ENCODE measurements at places on chromosomes 13 and 19.

- peak; percentile 63 for DNase-seq
Observed at GRCh38 chr19:57103573-57104277, 16.1 kb upstream of the USP29 start.

GRCh38 chr13:41428155-41428554, 29.2 kb upstream of the RGCC start:
- DNase-seq, result no peak

GRCh38 chr13:100298116-100298681, 209.3 kb downstream of the PCCA start:
- DNase-seq, result no peak

GRCh38 chr13:50123862-50124535, 108.8 kb downstream of the KCNRG start:
- peak; percentile 78 for DNase-seq

DNA sequence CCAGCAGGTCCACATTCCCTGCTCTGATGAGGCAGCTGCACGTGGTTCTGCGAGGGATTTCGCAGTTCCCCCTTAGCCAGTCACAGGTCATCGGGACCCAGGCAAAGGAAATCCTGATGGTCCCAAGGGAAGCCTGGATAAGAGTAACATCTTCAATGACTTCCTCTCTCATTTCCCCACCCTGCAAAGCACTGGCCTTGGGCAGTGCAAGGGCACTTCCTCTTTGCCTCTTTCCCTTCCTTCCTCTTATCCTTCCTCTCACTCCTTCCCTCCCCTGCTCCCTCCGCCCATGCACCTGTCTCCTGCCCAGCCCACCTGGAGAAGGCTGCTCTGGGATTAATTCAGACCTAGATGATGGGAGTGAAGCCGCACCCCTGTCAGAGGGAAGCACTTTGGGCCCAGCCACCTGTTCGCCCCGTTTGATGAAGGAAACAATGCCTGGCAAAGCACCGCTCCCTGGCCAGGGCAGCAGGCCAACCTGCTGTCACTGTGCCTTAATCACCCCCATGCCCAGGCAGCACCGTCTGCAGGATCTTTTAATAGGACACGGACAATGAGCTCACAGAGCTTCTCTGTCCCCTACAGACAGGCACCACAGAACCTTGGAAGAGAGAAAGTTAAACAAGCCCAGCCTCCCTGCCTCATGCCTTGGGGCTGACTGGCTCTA, 113.5 kb upstream of the PABPC3 start:
- DNase-seq, result no peak

DNA sequence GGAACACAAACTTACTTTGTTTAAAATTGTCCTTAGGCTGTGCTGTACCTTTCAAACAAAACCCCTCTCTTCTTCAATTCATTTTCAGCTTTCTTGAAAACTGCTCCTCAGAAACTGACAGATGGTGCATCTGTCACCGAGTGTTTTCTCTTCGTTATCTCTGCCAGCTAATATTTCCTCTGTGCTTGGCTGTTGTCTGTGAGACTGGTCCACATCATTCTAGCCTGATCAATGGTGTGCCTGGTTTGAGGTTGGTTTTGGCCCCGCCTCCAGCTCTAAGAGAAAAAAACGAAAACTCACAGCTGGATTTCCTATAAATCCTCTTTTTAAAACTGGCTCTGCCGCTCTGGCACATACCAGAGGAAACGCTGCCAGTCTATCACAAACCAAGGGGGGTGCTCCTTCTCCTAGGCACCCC, 79.7 kb downstream of the STARD13 start:
- no peak for DNase-seq

GRCh38 chr13:104114101-104114500, 1047.9 kb upstream of the SLC10A2 start:
- no peak for DNase-seq

- DNase-seq, result no peak
Observed at GRCh38 chr13:65454403-65454802, 1775.7 kb downstream of the PCDH9 start.

- DNase-seq, result no peak
Observed at GRCh38 chr13:97502181-97502580, 68.2 kb downstream of the RAP2A start.

All from KG1 (cell line).